Breast epithelium (tissue), 4 donors: ENCODE measurements at places on chromosomes 5 and 9. TPM values are rescaled to one million over a fixed set of nuclear protein-coding genes. Genes with fewer than 3 reads are reported as not detected.

DNA sequence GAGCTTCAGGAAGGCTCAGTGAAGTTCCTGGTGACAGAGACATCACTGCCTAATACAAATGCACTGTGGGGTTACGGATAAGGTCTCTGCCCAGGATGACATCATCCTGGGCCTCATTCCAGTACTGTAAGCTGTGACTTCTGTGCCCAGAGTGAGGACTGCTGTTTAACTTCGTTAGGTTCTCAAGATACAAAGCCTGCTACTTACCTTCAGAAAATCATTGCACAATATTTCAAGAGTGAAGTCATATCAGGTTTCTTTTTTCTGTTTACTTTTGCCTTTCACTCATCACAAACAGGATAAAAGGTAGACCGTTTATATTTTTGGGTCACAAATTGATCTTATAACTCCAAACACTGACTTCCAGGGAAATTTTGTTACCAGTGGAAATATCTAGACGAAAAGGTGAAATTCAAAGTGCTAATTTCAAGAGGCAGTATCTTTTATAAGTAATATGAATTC lies 241.2 kb downstream of the PIK3R1 start:
- no peaks in the 10 kb centered on the region for H3K27me3 ChIP-seq
- H3K36me3 ChIP-seq = no peaks in the 10 kb centered on the region
- no peak for DNase-seq

Gene NMUR2
- total RNA-seq = 0.33 TPM

Gene CAST
- 400 TPM for total RNA-seq

Gene FYB1
- 17.9 TPM for total RNA-seq

Gene CRB2
- under 0.01 TPM for total RNA-seq

GRCh38 chr5:114255260-114255659 lies 106.6 kb upstream of the KCNN2 start:
- H3K27me3 ChIP-seq = no peaks in the 10 kb centered on the region
- no peak overlapping the region for H3K4me3 ChIP-seq
- DNase-seq = no peak
- no peak overlapping the region for H3K27ac ChIP-seq

- H3K27me3 ChIP-seq = no peaks in the 10 kb centered on the region
- H3K4me1 ChIP-seq = no peaks in the 10 kb centered on the region
- H3K4me3 ChIP-seq = no peak overlapping the region
- H3K36me3 ChIP-seq = no peaks in the 10 kb centered on the region
- no peak for DNase-seq
Observed at GRCh38 chr9:111305914-111306313, 24.1 kb downstream of the OR2K2 start.

Gene LCN2
- total RNA-seq = 42.3 TPM

DNA sequence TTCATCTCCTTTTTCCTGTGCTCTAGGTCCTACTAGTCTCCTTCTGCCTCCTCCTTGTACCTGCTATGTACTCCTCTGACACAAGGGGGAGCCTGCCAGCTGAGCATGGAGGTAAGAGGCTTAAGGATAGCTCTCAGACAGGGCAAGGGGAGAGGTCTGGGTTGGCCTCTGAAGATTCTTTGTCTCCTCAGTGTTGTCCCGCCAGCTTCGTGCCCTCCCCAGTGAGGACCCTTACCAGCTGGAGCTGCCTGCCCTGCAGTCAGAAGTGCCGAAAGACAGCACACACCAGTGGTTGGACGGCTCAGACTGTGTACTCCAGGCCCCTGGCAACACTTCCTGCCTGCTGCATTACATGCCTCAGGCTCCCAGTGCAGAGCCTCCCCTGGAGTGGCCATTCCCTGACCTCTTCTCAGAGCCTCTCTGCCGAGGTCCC lies 3.8 kb downstream of the CREB3 start:
- H3K4me3 ChIP-seq = no peak overlapping the region
- H3K27me3 ChIP-seq = no peaks in the 10 kb centered on the region
- no peaks in the 10 kb centered on the region for H3K4me1 ChIP-seq

GRCh38 chr9:2132484-2133082 lies 117.4 kb downstream of the SMARCA2 start:
- no peaks in the 10 kb centered on the region for H3K4me1 ChIP-seq
- no peak overlapping the region for H3K27ac ChIP-seq
- no peaks in the 10 kb centered on the region for H3K27me3 ChIP-seq
- no peak overlapping the region for H3K4me3 ChIP-seq
